ENCODE measurements at places on chromosomes 2 and 18.

DNA sequence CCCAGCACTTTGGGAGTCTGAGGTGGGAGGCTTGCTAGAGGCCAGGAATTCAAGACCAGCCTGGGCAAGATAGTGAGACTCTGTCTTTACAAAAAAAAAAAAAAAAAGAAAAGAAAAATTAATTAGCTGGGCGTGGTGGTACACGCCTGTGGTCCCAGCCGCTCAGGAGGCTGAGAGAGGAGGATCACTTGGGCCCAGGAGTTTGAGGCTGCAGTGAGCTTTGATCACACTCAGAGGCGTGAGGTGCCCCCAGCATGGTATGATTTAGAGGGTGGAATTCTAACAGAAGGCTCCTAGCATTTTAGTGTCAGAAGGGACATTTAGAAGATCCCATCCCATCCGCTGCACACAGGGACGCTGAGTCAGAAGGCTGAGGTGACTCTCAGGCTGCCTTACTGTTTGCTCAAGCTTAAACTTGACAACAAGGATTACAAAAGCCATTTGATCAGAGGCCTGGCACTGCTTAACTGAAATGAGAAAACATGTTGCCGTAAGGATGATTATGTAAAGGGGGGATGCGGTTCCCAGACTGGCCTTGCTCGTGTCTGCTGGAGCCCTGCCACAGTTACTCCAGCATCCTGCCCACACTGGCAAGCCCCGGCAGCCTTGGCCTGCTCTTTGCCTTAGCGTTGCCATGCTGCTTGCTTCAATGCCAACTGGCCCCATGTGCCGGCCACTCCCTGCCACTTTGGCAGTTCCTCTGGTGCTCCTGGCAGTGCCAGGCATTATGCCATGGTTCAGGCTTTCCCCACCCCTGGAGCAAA lies 45.6 kb upstream of the SLC1A4 start:
- DNase-seq, result peak; percentile 93

DNA sequence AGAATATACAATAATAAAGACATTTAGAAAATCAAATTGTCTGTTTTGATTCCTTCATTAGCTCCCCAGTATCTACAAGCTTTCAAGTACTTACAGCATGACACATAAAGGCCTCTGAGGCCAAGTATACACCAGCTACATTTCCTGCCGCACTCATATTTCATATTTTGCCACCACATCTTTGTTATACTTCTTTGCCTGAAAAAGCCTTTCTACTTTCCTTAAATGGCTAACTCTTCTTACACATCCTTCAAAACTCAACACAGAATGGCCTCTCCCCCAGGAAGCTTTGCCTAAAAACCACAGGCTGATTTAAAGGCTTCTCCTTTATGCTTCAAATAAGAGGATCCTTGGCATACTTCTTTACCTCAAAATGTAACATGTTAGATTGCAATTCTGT lies 4.5 kb downstream of the STK17B start:
- DNase-seq, result peak; percentile 65

GRCh38 chr2:18440141-18440661 lies 120.3 kb downstream of the RDH14 start:
- DNase-seq, result peak; percentile 91

DNA sequence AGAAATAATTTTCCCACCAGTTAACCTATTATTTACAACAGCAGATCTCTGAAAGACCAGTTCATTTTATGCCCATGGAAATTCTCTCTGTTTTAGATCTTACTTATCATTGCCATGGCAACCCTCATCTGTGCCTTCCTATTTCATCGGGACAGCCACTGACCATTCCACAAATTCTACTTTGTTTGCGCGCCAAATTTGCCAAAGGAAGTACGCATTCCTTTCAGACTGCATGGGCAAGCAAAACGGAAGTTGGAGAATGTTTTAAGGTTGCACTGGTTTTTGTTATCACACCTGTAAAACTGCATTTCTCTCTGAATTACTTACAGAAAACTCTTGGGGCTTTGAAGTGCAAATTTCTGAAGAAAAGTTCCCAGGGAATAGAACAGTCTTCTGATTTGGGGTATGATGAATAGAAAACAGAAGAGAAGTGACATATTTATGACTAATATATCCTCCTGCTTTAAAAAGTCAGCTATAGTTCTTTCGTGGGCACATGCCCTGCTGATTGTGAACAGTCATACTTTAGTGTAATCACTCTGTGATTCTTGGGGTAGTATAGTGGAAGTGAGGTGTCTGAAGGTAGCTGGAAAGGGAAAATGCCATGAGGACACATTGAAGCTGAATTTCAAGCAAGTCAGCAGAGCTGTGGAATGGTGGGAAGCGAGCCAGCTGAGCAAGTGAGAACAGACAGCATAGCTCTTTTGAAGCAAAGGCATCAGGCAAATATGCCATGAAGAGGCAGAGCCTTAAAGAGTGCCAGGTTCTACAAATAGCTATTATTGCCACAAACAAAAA lies 20.9 kb downstream of the NETO1 start:
- DNase-seq, result no peak

DNA sequence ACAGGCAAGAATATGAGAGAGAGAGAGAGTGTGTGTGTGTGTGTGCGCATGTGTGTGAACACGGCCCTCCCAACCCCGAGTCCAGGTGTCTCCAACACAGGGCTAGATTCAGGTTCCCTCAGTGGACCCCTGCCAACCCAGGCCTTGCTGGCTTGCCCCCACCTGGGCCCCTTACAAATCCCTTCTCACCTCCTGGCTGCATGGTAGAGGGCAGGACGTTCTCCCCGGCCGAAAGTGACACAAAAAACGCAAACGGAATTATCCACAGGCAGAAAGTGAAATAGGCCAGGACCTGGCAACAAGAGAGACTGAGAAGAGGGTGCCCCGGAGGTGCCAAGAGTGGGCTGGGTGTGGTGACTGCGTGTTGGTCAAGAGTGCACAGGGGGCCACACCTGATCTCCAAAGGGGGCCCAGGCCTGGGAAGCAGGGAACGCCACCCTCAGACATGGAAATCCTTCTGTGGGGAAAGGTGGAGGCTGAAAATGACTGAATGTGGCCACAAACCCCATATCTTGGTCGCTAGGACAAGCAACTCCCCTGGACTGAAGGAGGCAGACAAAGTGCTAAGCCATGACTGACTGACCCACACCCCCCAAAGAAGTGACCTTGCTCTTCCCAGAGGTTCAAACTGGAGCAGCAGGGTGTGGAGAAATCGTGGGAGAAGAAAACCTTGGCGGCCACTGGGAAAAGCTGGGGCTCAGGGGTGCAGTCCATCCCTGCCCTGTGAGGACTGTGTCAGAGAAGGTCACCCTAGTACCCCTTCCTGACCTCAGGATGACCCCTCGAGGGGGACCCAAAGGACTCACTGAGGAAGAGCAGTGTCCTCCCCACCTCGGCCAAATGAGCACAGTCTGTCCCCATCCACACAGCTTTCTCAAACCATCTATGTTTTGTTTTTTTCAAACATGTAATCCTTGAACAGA lies 5.7 kb downstream of the TEX261 start:
- DNase-seq, result no peak

GRCh38 chr2:206368484-206368883 lies 74.8 kb upstream of the ADAM23 start:
- DNase-seq, result no peak

DNA sequence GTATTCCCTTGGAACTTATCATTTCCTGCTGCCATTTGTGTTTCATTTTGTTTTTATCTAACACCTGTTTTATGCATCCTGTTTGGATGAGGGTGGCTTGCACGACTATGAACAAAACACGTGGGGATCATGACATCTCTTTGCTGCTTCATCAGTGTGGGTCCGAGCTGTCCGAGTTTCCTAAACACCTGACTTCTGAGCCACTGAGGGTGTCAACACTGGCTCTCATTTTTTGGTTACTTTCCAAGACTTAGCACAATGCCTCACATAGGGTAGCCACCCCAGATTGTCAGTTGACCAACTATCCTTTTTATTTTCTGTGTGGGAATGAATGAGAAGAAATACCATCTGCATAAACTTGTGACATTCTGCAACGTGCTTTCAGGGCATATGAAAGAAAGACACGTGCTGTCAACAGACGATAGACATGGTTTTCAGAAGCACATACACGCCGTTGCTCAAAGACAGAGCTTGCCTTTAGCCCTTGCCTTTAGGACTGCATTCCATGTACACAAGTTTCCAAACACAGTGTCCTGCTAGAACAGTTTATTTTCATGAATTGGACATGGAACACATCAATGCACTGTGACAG lies 166.7 kb downstream of the MYT1L start:
- DNase-seq, result no peak

DNA sequence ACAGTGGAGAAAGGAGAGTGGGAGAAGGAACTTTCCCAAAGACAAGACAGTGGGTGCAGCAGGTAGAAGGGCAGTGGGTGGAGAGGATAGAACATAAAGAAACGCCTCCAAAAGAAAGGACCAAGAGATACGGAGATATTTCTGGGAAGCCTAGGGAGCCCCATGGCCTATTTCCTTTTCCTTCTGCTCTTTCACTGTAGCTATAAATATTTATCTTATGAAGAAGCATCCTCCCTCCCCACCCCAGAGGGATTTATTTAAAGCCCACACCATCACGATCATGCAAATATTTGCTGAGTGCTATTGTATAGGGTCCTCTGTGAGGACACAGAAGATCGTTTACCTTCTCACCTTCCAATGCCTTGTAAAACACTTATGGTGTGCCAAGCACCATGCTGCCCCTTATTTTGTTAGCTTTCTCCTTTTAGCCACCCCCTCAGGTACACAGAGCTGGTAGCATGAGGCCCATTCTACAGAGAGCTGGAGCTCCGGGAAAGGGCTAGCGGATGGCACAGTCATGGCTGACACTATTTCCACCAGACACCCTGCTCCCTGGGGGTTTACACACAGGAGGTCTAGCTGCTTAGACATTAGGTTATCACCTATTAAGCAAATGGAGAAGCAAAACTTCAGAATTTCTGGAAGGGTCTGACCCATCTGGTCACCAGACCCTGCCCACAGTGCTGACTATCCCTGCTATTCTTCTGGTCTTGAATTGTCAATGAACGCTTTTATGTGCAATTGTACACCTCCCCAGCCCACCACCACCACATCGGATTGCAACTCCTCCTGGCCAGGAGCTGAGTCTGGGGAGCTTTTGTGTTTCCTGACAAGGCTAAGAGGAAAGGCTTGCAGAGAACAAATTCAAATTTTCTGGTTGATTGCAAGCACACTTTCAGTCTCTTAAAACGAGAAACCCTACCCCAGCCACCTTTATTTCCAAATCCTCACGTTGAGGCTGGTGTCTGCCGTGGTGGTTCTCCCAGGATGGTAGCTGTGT lies 91.8 kb upstream of the KLF7 start:
- no peak for DNase-seq
